ENCODE measurements at places on chromosomes 2 and 18. TPM values are rescaled to one million over a fixed set of nuclear protein-coding genes. Genes with fewer than 3 reads are reported as not detected.

DNA sequence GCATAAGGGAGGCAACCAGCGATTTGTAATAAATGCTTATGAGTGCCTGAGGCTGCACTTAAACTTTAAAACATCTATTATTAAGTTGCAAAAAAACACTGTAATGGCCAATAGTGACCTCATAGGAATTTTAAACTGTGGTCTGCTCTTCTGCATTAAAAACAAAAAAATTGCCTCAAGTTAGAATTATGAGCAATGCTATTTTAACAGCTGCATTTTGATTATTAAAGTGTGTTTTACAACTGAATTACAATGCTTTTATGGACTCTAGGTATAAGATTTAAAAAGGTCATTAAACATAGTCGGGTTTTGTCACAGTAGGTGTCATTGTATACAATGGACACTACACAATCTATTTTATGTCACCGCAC, 528.7 kb upstream of the FANCL start:
- DNase-seq, result no peak

The IL36B gene
- total RNA-seq, result not detected

DNA sequence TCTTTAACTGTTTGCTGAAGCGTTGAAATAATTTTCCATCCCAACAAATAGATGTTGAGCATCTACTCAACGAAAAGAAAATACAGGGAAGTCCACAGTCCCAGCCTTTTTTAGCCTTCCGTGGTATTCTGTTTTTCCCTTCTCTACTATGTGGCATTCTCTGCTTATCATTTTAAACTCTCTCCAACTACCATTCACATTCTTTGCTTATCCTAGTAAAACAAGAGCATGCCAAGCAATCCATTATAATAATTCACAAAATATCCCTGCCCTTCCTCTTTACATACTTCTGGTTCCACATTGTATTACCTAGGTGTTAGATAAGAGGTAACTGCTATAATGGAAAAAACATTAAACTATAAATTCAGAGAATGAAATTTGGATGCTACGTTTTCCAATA, 1.6 kb upstream of the SESTD1 start:
- no peak for DNase-seq

The HOXD8 gene
- total RNA-seq, result not detected

- DNase-seq, result peak; percentile 15
Measured at GRCh38 chr2:190197143-190197720, 122.4 kb downstream of the HIBCH start.

DNA sequence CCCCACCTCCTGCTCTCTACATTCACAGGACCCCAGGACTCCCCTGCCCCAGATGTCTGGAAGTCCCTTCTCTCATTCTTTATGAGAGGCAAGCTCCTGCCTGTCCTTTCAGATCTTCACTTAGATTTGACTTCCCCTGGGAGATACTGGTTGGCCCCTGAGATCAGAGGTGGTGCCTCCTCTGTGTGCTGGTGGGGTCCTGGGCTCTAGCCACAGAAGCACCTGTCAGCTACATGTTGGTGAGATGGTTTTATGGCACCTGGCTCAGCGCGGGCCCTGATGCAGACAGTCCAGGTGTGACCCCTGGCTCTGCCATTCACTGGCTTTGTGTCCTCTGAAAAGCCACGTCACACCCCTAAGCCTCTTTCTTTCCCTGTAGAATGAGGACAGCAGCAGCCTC, 369.6 kb upstream of the ID2 start:
- no peak for DNase-seq

- DNase-seq, result peak; percentile 80
Measured at GRCh38 chr2:45812011-45812500, 160.6 kb downstream of the PRKCE start.

DNA sequence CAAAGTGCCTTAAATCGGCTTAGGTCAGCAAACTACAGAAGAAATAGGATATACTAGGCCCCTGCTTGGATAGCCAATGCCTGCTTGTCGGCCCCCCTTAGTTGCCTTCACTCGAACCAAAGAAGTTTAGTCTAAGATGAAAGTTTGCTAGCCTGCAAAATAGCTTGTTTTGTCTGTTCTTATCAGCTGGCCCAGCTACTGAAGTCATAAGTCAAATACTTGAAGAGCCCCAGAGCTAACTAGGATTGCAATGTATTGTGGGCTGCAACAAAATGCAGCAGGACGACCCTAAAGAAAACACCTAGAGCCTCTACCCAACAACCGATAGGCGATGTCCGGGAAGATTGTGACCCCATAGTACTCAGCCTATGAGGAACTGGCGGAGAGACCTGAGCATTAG, 183.5 kb upstream of the HS6ST1 start:
- no peak for DNase-seq

The DOK6 gene
- total RNA-seq, result 4.0 TPM

DNA sequence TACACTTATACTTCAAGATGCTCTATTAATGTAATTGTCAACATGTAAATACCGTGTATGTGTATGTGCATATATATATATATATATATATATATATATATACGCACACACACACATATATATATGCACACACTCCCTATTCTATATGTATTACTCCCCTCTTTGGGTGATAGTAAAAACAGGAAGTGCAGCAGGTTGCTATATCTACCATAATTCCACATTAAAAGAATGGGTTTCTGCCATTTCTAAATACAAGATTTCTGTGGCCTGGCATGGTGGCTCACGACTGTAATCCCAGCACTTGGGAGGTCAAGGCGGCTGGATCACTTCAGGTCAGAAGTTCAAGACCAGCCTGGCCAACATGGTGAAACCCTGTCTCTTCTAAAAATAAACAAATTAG, 77.0 kb downstream of the OTX1 start:
- no peak for DNase-seq

The NEB gene
- total RNA-seq, result 0.26 TPM

GRCh38 chr2:32274289-32274688, 3.4 kb upstream of the YIPF4 start:
- no peak for DNase-seq

- DNase-seq, result peak; percentile 79
Measured at GRCh38 chr2:186590759-186591505, 1.1 kb downstream of the ITGAV start.

- peak; percentile 86 for DNase-seq
Measured at GRCh38 chr2:163626639-163627109, 109.1 kb downstream of the FIGN start.

GRCh38 chr2:44930274-44931197, 11.0 kb upstream of the SIX3 start:
- DNase-seq, result no peak

DNA sequence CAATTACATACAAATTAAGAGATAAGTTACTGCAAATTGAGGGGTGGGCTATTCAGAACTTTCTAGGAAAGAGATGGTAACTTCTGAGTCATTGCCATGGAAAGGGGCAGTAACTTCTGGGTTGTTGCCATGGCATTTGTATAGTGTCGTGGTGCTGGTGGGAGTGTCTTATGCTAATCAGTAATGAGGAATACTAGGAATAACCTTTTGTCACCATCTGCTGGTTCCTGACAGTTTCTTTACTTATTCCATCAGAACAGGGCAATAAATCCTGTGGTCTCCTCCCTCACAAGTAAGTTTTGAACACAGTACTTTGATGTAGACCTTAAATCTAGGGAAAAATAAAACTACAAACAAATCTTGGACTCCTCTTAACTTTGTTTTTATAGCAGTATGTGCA, 435.4 kb downstream of the BCL11A start:
- no peak for DNase-seq

DNA sequence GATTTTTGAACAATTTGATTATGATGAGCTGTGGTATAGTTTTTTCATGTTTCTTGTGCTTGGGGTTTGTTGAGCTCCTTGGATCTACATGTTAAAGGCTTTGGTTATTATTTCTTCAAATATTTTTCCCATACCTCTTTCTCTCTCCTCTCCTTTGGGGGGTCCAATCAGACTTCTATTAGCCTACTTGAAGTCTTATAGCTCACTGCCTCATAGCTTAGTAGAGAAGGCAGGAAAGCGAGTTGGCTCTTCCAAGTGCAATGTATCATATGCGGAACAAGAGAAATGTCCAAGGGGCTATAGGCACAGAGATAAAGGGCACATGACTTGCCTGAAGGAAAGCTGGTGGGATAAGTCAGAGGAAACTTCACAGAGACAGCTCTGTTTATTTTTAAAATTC, 14.1 kb upstream of the FABP1 start:
- DNase-seq, result no peak

DNA sequence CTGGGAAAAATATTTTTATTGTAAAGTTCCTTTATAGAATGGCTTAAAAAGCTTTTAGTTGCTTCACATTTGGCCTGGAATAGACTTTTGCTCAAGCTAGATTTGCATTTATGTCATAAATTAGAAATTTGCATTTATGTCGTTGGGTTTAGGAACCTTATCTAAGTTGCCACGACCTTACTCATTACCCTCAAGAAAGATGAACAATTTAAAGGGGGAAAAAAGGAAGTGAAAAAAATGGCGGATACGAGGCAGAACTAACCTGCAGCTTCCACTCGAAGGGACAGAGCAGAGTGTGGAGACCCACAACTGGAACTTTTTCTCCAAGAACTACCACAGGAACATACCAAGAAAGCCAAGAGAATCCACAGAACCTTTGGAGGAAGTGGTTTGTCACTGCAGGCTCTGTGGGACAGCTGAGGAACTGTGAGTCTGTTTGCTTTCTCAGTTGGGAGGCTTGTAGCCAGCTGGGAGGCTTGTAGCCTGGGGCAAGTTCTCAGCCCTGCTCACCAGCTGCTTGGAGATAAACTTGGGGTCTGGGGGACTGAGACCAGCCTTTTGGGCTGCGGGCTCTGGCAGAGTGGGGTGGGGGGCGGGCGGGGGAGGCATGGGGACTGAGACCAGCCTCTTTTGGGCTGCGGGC, 349.9 kb upstream of the MEIS1 start:
- no peak for DNase-seq

The LDLRAD4 gene
- total RNA-seq, result not detected

The CD207 gene
- not detected for total RNA-seq

The CCDC148 gene
- total RNA-seq, result 1.0 TPM

The TTC27 gene
- 18.2 TPM for total RNA-seq

- DNase-seq, result no peak
Measured at GRCh38 chr18:25180973-25181548, 170.9 kb downstream of the ZNF521 start.

GRCh38 chr18:31199190-31199769, 36.6 kb upstream of the DSC1 start:
- no peak for DNase-seq

GRCh38 chr2:61537277-61537949, 743 bp downstream of the XPO1 start:
- DNase-seq, result peak; percentile 34

GRCh38 chr2:46197672-46198071, 99.5 kb upstream of the EPAS1 start:
- no peak for DNase-seq

The ST6GAL2 gene
- not detected for total RNA-seq

DNA sequence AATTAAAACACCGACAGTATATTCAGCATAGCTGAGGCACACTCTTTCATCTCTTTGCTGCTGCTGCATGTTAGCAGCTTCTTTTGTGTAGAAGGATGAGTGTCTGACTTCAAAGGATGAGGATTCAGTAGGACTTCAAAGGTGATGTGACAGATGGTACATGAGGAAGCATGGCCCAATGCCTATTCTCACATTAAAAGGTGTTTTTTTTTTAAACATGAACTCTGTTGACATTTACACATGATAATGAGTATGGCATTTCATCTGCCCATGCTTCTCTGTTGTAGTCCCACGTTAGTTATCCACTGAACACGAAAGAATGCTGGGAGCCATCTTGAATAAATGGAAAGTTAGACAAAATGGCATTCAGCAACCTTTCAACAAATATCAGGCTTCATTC, 1950.8 kb upstream of the PIK3C3 start:
- DNase-seq, result no peak

The TRMT61B gene
- total RNA-seq, result 14.4 TPM

The PAIP2B gene
- 1.5 TPM for total RNA-seq

DNA sequence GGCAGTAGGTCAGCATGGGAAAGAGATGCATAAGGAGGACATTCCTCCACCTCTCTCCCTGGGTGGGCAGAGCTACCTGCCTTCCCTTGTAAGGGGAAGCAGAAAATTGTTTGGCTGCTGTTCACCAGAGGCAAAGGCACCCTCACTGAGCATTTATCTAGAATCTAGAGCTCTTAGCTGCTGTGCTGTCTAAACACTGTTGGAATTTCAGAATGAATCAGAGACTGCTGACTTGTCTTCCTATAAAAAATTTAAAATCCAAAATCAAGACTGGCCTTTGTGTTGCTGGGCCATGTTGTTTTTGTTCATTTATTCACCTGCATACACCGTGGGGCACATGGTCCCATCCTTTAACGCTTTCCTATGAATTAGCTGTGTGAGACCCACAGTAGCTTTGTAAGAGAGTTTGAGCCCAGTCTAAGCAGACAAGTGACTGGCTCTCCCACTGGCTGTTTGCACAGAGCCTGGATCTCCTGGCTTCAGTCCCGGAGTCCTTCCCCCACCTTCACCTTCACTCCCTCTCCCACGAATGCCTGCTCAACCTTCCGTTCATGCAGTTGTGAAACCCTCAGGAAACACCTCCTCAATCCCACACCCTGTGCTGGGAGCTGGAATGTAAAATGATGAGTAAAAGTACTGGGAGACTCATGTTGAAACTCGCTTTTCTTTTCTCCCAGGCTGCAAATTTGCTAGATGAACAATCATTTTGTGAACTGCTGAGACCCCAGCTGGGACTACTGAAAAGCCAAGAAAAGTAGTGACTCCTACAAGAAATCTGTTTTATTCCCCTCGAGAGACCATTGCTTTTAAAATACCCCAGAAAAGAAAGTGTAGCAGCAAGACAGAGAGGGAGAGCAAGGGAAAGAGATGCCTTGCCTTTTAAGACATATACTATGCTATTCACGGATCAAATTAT, 76.2 kb downstream of the FAM168B start:
- peak; percentile 83 for DNase-seq

DNA sequence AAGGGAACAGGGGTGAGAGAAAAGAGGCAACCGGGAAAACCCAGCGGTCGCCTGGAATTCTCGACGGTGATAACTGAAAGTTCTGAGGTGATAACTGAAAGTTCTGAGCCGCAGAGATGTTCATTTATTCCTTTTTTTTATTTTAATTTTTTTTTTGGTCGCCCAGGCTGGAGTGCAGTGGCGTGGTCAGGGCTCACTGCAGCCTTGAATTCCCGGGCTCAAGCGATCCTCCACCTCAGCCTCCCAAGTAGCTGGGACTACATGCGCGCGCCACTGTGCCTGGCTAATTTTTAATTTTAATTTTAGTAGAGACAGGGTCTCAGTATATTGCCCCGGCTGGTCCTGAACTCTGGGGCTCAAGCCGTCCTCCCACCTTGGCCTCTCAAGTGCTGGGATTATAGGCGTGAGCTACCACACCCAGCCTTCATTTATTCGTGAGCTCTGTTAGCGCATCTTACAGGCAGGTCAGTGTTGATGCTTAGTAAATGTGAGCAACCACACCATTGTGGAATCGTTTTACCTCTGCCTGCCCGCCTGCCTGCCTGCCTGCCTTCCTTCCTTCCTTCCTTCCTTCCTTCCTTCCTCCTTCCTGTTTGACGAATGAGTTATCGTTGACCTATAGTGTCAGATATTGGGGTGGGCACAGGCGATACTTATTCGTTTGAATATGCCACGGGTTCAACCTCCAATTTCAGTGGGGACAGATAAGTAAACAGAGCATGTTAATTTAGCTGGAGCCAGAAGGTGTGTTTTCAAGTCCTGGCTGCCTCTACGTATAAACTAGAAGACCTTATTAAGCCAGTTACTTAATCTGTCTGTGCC, 557 bp upstream of the E2F6 start:
- no peak for DNase-seq

Measured in fibroblast of lung (primary cell).